Stimulated activated CD8-positive, alpha-beta memory T cell treated with anti-CD3 and anti-CD28 coated beads, Interleukin-7, amount 100 ng/mL, for 1 hour (primary cell): ENCODE measurements at places on chromosomes 4 and X.

DNA sequence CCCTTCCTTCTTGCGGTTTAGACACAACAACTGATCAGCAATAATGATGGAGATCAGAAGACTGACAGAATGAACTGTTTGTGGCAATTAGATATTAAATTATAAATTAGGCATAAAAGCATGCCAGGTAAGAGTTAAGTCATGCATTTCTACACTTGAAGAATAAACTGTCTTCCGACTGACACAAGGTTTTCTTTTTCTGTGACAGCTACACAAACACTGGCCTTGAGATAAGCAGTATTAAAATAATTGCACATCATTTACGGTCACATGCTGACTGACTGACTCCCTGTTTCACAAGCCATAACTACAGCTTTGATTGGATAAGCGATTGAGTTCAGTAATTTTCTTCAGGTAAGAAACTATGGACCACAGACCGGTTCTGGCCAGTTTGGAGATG lies 56.2 kb downstream of the UBE2NL start:
- no peak for DNase-seq

DNA sequence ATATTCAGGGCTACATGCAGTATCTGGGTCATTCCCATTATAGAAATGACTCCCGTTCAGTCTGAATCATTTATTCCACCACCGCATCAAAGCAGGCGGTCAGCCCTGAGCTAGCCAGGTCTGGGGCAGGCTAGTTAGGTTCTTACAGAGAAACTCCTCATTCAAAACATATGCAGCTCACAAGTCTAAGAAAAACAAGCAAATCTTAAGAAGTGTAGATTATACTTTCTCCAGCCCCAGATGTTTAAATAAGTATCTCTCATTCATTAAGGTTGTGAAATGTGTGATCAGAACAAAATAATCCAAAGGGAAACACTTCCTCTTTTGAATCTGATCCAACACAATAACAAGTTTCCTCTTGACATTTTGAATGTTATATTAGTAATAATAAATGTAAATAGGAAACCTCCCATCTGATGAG lies 441.9 kb downstream of the INPP4B start:
- DNase-seq = no peak

- DNase-seq = no peak
Measured at GRCh38 chrX:111375747-111376146, 36.2 kb downstream of the DCX start.

GRCh38 chr4:184016759-184017668 lies 111.9 kb downstream of the STOX2 start:
- no peak for DNase-seq

DNA sequence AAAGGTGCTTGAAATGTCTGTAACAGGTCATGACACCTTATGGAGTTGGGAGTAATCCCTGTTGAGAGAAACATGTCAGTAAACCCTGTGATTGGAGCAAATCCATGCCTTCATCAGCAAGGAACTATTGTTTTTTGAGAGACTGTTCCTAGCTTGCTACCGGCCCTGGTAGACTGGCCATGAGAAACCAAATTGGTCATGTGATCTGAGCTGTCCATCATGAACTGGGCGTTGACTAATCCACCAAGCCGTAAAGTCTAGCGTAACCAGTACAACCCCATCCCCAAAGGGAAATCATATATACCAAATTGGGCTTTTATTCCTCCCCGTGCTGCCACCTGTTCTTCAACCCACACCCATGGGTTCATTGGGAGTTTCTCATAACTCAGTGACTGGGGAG lies 143.7 kb downstream of the PHF8 start:
- DNase-seq = no peak

GRCh38 chr4:176595257-176595656 lies 197.5 kb downstream of the VEGFC start:
- DNase-seq = no peak

- no peak for DNase-seq
Measured at GRCh38 chr4:66876946-66877345, 668.4 kb downstream of the CENPC start.

DNA sequence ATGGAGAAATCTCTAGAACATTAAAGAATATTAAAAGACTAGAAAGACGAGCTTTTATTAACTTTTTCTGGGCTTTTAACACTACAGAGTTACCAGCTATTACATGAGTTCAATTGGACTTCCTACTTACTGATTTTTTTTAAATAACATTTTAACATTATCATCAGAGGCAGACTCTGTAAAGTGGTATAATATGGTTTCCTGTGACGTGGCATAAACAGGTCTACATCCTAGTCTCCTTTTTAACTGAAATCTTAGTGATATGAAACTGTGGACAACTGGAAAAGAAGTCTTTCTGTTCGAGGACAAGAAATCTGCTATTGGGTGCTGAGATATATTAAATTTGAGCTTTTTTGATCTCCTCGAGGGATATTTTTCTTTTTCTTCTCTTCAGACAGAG lies 48.7 kb upstream of the ABCG2 start:
- no peak for DNase-seq

DNA sequence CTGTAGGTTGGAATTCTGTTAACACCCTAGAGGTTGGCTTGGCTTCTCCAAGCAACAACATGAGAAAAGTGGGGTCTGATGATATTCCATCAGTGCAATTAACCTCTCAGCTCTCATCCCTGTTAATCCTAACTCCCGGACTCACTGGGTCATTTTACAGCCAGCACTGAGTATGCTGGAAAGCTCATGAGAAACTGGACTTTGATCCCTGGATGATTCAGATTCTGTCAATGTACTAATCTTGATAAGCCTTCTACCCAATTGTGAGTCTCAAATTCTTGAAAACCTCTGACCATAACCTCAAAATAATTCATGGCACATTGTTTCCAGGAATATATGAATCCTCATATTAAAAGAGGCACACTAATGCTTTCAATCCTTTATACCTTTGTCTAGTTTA lies 244.3 kb upstream of the DCAF8L1 start:
- DNase-seq = no peak

DNA sequence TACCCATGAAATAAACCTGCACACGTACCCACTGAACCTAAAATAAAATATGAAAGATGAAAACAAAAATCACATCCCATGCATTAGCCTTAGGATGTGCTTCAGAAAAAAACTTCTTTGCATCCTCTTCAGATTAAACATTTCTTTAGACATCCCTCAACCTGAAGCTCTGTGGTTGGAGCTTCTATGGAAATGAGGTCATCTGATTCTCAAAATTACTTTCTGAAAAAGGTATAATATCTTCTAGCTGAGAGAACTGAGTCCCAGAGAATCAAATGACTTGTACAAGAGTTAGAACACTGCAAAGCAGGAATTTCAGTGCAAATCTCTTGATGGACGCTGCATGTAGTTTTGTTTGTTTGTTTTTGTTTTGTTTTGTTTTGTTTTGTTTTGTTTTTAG lies 19.1 kb upstream of the ANTXR2 start:
- no peak for DNase-seq

DNA sequence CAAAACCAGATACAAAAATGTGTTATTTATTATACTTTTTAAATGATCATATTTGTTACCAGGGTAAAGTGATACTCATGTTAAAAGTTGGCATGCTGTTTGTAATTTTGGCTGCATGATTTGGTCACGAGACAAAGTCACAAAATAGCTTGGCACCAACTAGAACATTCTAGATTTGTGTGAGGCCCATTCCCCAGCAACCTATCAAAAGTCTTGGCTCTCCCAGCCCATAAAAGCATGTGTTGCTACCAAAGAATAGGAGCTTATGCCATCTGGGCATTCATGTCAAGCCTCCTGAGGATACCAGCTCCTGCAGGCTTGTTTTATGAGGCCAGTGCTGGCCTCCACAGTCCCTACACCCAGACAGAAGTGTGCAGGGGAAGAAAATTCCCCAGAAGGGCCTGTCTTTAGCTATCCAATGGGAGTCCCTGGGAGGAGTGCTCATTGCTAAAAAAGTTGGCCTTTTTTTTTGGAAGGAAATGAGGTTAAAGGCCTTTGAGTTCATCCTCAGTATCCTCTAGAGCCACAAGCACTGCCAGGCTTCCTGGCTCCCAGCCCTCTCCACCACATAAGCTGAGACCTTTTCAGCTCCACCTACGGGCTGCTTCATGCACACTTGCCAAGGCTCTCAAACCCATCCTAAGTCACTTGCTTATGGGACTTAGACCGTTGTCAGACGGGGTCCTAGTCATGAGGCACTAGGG lies 211.9 kb upstream of the EOLA2 start:
- DNase-seq = no peak

DNA sequence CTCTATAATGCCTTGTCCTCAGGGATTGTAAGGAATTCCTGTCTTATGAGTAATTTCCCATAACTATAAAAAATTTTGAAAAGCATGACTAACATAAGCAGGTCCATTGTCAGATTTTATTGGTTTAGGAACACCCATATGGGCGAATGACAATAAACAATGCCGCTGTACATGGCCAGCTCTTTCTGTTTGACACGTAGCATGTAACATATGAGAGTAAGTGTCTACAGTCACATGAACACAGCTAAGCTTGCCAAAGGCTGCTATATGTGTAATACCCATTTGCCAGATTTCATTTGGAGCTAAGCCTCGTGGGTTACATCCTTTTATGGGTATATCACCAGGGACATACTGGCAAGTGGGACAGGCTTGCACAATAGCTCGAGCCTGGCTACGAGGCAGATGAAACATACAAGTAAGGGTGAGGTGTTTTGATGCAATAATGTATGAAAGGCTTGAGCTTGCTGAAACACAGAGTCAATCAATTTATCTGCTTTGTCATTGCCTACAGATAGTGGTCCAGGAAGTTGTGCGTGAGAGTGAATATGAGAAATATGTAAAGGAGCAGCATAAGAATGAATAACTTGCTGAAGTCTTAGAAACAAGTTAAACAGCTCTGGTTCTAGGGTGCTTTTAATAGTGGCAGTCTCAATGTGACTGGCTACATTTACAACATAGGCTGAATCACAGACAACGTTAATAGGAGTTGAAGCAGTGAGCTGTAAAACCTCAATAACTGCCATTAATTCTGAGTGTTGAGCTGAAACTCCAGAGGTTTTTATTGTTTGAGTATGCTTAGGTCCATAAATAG lies 67.4 kb upstream of the UGT2B10 start:
- DNase-seq = no peak

- no peak for DNase-seq
Measured at GRCh38 chrX:40530509-40530908, 50.3 kb upstream of the ATP6AP2 start.

DNA sequence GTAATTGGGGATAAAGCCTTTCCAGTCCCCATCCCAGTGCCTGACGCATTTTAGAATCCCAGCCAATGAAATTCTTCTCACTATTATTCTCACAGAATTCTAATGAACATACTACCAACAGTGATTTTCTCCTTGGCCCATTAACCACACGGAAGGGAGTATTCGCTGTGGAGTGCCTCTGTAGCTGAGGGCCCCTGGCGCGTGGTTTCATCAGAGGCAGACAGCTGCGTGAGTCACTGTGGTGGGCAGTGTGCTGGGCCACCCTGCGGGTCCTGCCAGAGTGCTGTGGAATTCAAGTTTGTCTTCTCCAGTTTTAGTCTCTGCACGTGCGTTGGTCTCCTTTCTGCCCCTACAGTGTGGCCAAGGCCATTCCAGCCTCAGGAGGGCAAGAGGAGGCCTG lies 335.4 kb upstream of the FAT1 start:
- no peak for DNase-seq

DNA sequence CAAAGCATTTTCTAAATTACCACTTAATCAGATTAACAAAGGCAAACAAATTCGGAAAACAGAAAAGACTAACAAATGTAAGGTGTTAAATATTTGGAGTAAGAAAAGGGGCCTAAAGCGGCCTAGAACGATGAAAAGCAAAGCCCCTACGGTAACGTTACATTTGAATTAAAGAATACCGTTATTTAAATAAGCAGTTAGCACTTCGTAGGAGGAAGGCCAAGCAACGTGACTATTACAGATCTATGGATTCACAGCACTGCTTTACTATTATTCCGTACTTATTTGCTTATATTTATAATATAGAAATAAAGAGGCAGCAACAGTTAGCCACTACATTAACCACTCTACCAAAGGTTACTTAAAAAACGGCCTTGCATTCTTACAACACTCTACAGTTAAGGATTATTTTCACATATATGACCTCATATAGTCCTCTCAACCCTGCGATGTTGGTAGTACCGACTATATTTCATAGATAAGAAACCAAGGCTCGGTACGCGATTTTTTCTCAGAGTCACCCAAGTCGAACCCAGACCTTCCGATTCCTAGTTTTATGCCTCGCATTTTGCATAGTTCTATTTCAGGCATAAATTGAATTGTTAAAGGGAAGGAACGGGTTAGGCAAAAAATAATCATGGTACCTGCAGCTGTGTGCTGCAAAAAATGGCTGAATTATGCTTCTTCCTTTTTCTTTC lies 2.9 kb downstream of the KLHL15 start:
- no peak for DNase-seq

GRCh38 chr4:73259571-73260090 lies 1.0 kb upstream of the ANKRD17 start:
- no peak for DNase-seq

DNA sequence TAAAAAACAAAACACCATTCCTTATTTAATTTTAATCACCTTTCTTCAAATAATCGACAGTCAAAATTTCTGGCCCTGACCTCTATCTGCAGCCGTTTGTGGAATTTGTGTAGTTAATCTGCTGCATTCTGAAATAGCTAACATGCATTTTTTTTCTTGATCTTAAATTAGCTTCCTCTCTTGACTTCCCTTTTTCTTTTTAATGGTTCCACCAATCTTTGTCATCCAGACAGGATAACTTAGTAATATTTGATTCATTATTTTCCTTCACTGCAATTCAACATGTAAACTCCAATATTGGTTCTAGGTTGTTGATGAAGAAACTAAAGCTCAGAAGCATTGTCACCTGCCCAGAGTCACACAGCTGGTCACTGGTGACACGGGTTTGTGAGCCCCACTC lies 77.3 kb downstream of the ARHGAP10 start:
- no peak for DNase-seq
